ENCODE measurements at places on chromosomes 2 and 18.

DNA sequence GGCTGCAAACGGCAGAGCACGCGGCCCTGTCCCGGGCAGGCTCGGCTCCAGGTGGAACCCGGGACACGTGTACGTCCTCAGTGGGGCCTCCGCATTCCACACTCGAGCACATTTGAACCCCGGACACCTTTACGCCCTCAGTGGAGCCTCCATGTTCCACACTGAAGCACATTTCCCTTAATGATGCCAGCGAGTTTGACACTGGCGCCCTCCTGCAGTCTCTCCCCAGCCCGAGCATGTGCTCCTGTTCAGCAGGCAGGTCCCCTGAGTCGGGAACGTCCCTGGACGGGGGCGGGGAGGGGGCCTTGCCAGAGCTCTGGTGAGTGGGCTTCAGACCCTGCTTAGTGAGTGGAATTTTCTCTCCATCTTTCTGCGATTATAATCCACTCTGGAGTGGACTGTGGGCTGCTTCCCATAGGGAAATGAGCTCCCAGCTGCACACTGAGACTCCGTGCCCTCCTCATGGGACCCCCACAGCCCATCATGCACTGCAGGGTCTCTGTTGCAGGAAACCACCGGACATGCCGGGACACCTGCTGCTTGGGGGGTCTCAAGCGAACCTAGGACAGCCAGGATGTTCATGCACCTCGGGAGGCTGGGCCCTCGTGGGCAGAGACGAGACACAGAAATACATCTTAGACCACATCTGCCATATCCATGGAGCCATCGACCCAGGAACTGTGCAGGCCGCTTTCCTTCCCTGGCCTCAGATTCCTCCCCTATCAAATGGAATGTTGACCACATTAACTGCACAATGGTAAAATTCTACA is 70.3 kb upstream of the SNTG2 start:
- no peak for DNase-seq

- DNase-seq: no peak
Observed at GRCh38 chr2:31079665-31080064, 58.6 kb downstream of the GALNT14 start.

GRCh38 chr18:3652380-3653262 is 202.6 kb downstream of the TGIF1 start:
- no peak for DNase-seq

DNA sequence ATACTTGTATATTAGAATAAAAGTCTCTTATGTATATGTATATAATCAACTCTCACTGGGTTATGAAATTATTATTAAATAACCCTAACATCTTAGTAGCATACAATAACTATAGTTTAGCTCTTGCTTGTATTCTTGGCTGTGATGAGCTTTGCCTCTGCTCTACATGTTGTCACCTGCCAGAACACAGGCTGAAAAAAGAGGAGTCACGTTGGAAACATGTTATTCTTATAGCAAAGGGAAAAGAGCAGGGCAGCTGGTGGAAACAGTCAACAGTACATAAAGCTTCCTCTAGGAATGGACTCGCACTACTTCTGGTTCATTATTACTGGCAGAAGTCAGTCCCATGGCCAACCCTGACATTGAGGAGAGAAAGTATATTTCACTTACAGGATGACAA is 362.0 kb upstream of the KYNU start:
- no peak for DNase-seq

DNA sequence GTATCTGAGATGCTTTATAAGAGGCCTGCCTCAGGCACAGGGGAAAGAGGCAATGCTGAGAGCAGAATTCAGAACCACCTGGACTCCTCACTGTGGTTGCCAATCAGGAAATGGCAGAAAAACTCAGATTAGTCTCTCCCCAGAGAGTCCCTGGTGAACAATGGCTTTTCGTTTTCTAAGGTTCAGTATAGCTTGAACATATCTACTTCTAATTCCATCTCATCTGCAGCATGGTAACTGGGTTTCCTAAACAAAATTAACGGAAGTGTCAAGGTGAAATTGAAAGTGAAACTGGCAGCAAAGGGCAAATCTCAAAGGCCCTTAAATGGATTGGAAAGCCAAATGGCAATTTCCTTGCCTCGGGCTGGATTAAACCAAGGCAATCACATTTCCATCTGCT is 480.2 kb upstream of the ACVR2A start:
- peak; percentile 1 for DNase-seq

All from GM19239 (cell line).